OCI-M1 (cell line): ENCODE measurements at places on chromosomes 1 and 21.
A peak's percentile ranks its signal among the peaks of the same experiment; 100 is the strongest.

DNA sequence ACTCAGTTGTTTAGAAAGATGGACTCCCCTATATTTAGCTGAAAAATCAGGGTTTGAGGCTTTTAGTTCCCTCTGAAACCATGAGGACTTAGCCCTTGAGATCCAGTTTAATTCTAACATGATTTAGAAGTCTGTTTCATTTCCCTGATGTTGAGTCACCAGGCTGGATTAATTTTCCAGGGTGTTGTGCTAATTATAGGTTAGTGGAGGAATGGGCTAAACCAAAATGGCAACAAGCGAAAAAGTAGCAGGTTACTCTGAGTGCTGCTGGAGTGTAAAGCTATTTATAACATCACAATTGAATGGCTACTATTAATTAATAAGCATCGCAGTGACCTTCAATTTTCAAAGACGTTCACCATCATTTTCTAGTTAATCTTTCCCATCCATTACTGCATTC, 15.5 kb upstream of the USP24 start:
- DNase-seq, result no peak

DNA sequence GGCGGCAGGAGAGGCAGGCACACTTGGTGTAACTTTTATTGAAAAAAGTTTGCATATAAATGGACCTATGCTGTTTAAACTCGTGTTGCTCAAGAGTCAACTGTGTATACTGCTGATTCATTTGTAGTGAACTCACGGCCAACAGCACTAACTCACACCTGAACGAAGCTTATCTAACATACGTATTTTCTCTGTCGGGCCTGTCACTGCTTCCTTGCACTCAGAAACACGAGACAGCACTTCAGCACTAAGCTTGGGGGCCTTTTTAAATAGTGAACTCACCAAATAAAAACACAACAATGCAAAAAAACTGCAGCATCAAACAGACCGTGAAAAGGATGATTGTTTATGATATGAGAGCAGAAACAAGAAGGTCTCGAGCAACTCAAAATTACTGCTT, 58.9 kb upstream of the NEK2 start:
- DNase-seq, result no peak

- DNase-seq, result no peak
Measured at GRCh38 chr1:38185913-38186312, 139.3 kb upstream of the POU3F1 start.

GRCh38 chr1:51000160-51000559, 30.1 kb downstream of the CDKN2C start:
- DNase-seq, result no peak

GRCh38 chr21:14675774-14676530, 129.8 kb upstream of the SAMSN1 start:
- DNase-seq, result peak; percentile 85

DNA sequence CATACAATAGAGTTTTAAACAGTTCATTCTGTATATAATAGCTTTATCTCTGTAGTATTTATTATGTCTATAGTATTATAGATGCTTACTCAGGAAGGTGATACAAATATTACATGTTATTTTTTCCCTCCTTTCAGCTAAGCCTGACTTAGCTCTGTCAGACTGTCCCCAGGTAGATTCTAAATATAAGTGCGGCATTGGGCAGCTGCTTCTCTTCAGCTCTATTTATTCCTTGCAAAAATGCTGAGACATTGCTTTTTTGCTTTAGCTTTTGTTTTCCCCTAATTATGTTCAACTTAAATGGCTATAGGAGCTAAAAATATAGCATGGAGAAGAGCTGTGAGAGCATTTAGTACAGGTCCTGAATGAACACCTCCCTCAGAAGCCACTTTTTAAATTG, 203.2 kb upstream of the BEND5 start:
- no peak for DNase-seq

GRCh38 chr1:245860657-245861544, 646.2 kb downstream of the SMYD3 start:
- no peak for DNase-seq

GRCh38 chr1:200949626-200950025, 54.9 kb downstream of the INAVA start:
- DNase-seq, result no peak

DNA sequence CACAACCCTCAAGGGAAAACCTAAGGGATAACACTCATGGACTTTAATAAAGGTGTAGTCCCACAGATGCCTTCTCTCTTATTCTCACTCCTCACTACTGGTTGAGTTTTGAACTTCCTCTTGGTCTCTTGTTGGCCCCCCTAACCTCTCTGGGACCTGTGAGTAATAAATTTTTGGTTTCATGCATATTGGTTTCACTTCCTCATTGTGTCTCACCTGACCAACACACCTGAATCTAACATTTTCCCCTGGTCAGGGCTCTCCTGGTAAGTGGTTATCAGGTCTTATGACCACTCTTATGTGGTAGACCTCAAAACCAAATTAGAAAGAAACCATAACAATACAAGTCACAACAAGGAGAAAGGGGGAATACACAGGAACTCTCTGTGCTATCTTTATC, 60.5 kb upstream of the PRMT6 start:
- DNase-seq, result no peak

- no peak for DNase-seq
Measured at GRCh38 chr1:213868482-213868881, 119.3 kb upstream of the PROX1 start.

GRCh38 chr21:34078915-34079314, 5.5 kb downstream of the MRPS6 start:
- DNase-seq, result no peak

DNA sequence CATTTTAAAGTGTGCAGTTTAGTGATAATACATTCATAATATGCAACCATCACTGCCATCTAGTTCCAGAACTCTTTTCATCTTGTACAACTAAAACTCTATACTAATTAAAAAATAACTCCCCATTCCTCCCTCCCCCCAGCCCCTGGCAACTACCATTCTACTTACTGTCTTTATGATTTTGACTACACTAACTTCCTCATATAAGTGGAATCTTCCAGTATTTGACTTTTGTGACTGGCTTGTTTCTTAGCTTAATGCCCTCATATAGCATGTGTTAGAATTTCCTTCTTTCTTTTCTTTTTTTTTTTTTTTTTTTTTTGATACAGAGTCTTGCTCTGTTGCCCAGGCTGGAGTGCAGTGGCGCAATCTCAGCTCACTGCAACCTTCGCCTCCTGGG, 1.4 kb upstream of the NVL start:
- peak; percentile 37 for DNase-seq

- no peak for DNase-seq
Measured at GRCh38 chr1:15180945-15181523, 27.5 kb downstream of the TMEM51 start.

DNA sequence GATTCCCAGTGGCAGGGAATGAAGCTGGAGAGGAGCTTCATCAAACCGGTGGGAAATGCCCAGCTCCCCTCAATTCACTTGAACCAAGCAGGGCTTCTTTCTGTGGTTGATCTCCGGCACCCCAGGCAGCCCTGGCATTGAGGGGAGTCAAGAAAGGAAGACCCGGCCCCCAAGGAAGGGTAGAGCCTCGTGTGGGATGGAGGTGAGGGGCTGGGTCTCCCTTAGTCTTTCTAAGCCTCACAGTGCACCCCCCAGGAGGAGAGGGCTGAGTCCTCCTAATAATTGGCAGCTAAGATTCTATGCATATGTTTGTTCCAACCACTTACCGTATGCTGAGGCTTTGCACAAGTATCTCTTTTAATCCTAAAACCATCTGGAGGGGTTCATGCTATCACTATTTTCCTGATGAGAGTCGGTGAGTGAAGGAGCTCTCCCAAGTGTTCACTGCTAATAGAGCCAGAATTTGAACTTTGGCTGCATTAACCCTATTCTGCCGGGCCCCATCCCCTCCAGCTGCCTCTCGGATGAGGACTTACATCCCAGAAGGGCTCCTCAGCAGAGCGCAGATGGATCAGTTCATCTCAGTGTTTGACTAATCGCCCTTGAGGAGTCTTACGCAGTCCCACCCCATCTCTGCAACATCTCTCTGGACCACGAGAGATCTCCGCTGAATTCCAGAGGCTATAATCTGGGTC, 33.1 kb upstream of the TMEM51 start:
- DNase-seq, result no peak

DNA sequence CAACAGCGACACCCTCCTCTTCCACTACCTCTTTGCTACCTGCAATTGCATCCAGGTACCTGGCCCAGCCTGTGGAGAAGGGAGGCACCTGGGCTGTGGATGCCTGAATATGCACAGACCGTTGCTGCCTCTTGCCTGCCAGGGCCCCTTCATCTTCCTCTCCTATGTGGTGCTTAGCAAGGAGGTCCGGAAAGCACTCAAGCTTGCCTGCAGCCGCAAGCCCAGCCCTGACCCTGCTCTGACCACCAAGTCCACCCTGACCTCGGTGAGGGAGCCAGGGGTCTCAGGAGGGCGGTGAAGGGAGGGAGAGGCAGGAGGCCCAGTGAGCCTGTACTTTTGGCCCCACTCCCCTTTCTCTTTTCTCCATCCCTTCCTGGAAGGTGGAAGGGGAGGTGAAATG, 11.5 kb downstream of the PSRC1 start:
- DNase-seq, result no peak

DNA sequence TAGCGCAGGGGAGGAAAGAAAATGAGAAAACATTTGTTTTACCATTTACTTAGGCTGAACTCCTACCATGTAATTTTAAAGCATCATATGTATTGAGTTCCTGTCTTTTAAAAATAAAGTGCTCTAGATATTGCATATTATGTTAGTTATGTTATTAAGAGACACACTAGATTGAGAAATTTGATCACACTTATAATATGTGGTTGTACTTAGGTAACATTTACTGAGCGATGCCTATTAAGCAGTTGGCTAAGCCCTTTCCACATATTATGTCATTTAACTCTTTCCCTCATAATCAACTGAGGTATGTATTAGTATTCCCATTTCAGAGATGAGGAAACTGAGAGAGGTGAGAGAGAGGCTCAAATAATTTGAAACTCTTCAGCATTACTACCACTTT, 4.5 kb upstream of the LRRC8D start:
- DNase-seq, result no peak

DNA sequence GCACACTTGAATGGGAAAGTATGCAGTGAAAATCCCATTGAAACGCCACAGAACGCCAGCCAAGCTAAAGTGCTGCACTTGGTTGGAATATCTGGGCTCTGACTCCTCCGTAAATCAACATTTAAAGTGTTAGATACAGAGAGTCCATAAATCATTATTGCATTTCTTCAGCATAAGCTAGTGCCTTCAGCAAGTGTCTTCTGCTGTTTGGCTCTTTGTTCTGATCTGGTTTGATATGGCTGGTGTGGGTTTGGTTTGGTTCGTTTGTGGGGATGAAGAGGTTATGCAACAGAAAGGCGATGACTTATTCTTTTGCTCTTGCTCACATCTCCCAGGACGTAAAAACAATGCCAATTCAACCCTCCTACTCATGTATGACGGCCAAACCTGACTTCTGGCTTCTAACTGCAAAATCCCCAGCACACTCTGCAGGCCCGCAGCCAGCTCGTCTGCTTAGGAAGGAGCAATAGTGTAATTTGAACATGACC, 121.8 kb upstream of the ERG start:
- DNase-seq, result no peak

GRCh38 chr1:154745286-154745731, 124.8 kb downstream of the KCNN3 start:
- no peak for DNase-seq

GRCh38 chr1:157286646-157287420, 148.6 kb upstream of the ETV3 start:
- DNase-seq, result no peak

DNA sequence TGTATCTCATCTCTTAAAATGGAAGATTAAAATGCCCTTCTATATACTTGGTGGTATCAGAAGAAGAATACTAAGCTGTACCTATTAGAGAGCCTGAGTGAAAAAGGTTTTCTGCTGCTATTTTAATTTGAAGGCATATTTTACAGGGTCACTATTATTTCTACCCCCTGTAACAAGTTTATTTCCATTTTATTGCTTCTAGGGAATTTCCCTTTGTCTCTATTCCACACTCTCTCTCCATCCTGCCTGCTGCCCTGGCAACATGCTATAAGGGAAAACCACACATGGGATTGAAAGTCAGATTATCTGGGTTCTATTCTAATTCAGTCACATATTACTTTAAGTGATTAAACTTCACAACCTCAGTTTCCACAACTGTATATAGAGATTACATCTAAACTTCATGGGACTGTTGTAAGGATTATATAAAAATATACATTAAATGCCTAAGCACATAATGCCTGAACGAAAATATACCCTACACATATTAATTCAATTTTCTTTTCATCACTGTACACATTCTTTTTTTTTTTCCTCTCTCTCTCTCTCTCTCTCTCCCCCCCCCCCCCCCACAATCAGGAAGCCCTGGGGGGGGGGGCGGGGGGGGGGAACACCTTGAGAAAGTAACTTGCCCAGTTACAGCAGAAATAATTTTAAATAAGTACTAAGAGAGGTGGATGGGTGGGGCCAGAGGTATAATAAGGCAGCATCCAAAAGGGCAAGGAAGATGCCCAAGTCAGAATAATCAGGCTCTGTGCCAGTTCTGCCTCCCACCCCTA, 51.5 kb downstream of the LUZP1 start:
- no peak for DNase-seq

GRCh38 chr1:162235241-162235800, 141.3 kb downstream of the SPATA46 start:
- no peak for DNase-seq

GRCh38 chr1:215793180-215793579, 226.1 kb downstream of the KCTD3 start:
- peak; percentile 44 for DNase-seq

- DNase-seq, result peak; percentile 99
Measured at GRCh38 chr1:155193275-155193990, 14.3 kb downstream of the THBS3 start.

DNA sequence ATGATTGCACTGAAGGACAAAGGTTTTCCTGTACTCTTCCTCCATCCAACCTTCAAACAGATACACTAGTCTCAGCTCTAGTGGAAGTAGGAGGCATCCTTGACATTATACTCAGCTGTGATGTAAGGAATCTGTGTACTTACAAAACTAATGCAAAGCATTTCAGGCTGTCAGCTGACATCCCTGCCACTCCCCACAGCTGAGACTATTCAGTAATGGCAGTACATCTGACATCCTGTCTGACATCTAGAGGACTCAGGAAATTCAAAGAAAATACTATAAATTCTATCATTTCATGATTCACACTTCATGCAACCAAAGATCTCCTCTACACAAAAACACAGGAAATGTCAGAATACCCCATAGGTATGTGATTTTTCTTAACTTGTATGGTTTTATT, 325.8 kb downstream of the SMYD3 start:
- DNase-seq, result peak; percentile 60

DNA sequence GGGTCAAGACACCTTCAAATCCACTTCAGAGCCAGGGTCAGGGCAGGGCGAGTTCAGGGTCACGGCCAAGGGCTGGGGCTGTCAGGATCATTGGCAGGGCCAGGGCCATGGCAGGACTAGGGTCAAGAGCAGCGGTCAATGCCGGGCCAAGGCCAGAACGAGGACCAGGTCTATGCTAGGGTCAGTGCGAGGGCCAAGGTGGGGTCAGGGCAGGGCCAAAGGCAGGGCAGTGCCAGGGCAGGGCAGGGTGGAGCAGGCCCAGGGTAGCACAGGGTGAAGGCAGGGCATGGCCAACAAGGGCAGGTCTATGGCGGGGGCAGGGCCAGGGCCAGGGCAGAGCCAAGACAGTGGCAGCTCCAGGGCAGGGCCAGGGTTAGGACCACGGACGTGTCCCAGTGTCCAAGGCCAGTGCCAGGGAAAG, 154.0 kb downstream of the LIPI start:
- no peak for DNase-seq
